ENCODE measurements at places on chromosomes 12 and 14.

DNA sequence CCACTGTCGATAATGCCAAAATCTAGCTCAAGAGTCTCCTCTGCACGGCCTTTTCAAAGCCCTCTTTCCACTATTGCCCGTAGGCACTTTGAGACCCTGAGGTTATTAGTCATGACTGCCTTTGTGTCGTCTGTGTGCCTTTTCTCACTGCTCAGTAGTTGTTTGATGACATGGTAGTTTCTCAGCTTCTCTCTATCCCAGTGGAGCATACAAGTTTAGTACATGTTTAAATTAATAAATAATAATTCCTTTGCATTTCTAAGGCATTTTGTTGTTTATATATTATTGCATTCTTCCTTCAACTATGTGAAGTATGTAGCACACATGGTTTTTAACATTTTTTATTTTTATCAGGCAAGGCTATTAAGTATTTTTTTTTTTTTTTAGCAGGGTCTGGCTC lies 458.1 kb downstream of the PCNX1 start:
- no peak for DNase-seq

GRCh38 chr14:70186900-70187451 lies 1.8 kb downstream of the SLC8A3 start:
- DNase-seq = peak; percentile 83

DNA sequence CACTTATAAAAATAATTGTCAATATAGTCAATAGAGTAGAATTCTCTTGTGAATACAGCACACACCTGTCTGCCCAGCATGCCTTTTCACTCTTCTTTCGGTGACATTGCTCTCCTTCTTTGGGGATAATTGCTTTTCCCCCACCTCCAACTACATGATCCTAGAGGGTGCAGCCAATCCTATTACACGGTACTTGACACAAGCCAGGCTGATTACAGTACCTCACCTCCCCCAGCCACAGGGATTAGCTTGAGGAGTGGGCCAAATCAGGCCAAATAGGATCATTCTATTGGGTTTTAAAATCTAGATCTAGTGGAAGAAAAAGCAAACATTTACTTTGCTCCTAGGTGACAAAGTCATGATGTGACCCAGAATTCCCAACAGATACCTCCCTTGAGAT lies 16.8 kb upstream of the NFYB start:
- DNase-seq = no peak

GRCh38 chr12:99020871-99021270 lies 375.8 kb downstream of the APAF1 start:
- DNase-seq = no peak

DNA sequence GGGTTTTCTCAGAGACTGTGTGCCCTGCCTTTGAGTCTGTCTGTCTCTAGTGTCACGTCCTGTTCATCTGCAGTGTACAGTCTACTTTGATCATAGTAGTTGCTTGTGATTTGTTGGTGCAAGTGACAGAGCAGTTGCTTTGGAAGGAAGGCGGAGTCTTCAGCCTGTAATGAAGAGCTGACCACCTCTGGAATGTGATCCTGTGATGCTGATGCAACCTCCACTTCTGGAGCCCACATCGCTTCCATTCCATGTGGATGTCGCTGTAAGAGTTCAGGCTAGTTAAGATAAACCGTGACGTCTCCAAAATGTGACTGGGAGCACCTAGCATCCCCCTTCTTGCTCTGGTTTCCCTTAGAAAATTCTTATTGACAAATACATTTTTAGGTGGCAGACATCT lies 51.8 kb downstream of the PELI2 start:
- no peak for DNase-seq

DNA sequence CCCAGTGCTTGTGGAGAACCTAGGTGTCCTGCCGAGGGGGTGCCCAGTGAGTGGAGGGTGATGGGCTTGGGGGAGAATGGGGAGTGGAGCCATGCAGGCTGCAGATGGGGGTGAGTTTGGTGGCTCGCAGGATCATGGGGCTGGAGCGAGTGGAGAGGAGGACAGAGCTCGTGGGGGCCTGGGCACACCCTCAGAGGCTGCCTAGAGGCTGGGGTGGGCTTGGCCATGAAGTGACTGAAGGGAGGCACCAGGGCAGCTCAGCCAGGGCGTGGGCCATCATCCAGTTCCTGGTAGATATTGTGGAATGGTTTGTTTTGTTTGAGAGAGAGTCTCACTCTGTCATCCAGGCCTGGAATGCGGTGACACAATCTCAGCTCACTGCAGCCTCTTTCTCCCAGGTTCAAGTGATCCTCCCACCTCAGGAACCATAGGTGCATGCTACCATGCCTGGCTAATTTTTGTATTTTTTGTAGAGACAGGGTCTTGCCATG lies 43.4 kb upstream of the AMN start:
- no peak for DNase-seq

GRCh38 chr12:50222275-50222783 lies 55.2 kb upstream of the CERS5 start:
- peak; percentile 70 for DNase-seq

All from hematopoietic multipotent progenitor cell treated with erythropoietin and hydrocortisone succinate and interleukin-3 and kit ligand, for 6 days (in vitro differentiated cells).